Uterine smooth muscle cell (primary cell): ENCODE measurements at places on chromosomes 1 and 21. TPM values are rescaled to one million over a fixed set of nuclear protein-coding genes. Genes with fewer than 3 reads are reported as not detected.

MR1 gene
- 15.4 and 17.6 TPM in 2 replicates for total RNA-seq

TMPRSS2 gene
- total RNA-seq = under 0.01 TPM in 1 of 2 replicates, not detected in the other

ERG gene
- 0.11 and 0.37 TPM in 2 replicates for total RNA-seq

GRIK1 gene
- total RNA-seq = not detected in 2 replicates

CFAP74 gene
- not detected in 2 replicates for total RNA-seq

LCA5L gene
- total RNA-seq = 1.5 and 2.0 TPM in 2 replicates

PLA2G2D gene
- total RNA-seq = not detected in 2 replicates

TSPAN2 gene
- total RNA-seq = 0.55 and 1.7 TPM in 2 replicates

UTS2 gene
- total RNA-seq = 0.12 TPM in 1 of 2 replicates, not detected in the other

VCAM1 gene
- 0.44 and 3.0 TPM in 2 replicates for total RNA-seq

CFHR4 gene
- not detected in 2 replicates for total RNA-seq

MSH4 gene
- total RNA-seq = 0.11 and 0.25 TPM in 2 replicates

OXCT2 gene
- total RNA-seq = 2.2 and 4.5 TPM in 2 replicates

MORN1 gene
- 13.7 and 19.6 TPM in 2 replicates for total RNA-seq

ARMH1 gene
- 0.11 and 0.87 TPM in 2 replicates for total RNA-seq

TCHHL1 gene
- not detected in 2 replicates for total RNA-seq

ACTN2 gene
- under 0.01 and 0.66 TPM in 2 replicates for total RNA-seq

FCAMR gene
- not detected in 2 replicates for total RNA-seq

AADACL3 gene
- not detected in 2 replicates for total RNA-seq

RNPEP gene
- 59.1 and 62.7 TPM in 2 replicates for total RNA-seq

SYCP1 gene
- not detected in 2 replicates for total RNA-seq

PLA2G2F gene
- total RNA-seq = not detected in 2 replicates

SPATA1 gene
- total RNA-seq = 0.37 and 1.1 TPM in 2 replicates

PTGER3 gene
- 3.0 and 15.6 TPM in 2 replicates for total RNA-seq

PRSS38 gene
- total RNA-seq = not detected in 2 replicates

CLDN14 gene
- 0.11 and 0.37 TPM in 2 replicates for total RNA-seq

PLEKHN1 gene
- 0.75 and 0.77 TPM in 2 replicates for total RNA-seq

ACKR1 gene
- total RNA-seq = not detected in 2 replicates

ADAM30 gene
- total RNA-seq = not detected in 2 replicates

SOX13 gene
- total RNA-seq = 3.0 and 4.5 TPM in 2 replicates

SH2D2A gene
- total RNA-seq = 0.25 TPM in 1 of 2 replicates, not detected in the other

LYPD8 gene
- total RNA-seq = not detected in 2 replicates

PLOD1 gene
- total RNA-seq = 279 and 552 TPM in 2 replicates

TXNIP gene
- 4.5 and 6.1 TPM in 2 replicates for total RNA-seq

ABCG1 gene
- 0.44 and 0.50 TPM in 2 replicates for total RNA-seq

CFHR2 gene
- not detected in 2 replicates for total RNA-seq

TNNI3K gene
- total RNA-seq = 0.77 TPM in 1 of 2 replicates, not detected in the other

CELA3A gene
- not detected in 2 replicates for total RNA-seq

HLX gene
- total RNA-seq = 8.6 and 17.9 TPM in 2 replicates

ERICH3 gene
- not detected in 2 replicates for total RNA-seq

FCRL4 gene
- total RNA-seq = not detected in 2 replicates

TNFRSF4 gene
- total RNA-seq = 0.12 TPM in 1 of 2 replicates, not detected in the other

CRNN gene
- not detected in 2 replicates for total RNA-seq

CFHR1 gene
- total RNA-seq = 0.11 and 0.25 TPM in 2 replicates

OR2L3 gene
- total RNA-seq = 0.11 and 0.12 TPM in 2 replicates

ZNF648 gene
- total RNA-seq = not detected in 2 replicates

TNFSF4 gene
- total RNA-seq = 0.66 and 1.9 TPM in 2 replicates

SEC16B gene
- 3.4 and 3.7 TPM in 2 replicates for total RNA-seq

TAL1 gene
- total RNA-seq = 0.11 TPM in 1 of 2 replicates, not detected in the other

AMY1B gene
- not detected in 2 replicates for total RNA-seq

FAM43B gene
- total RNA-seq = under 0.01 TPM in 2 replicates

HTR6 gene
- under 0.01 TPM in 1 of 2 replicates, not detected in the other for total RNA-seq
